ENCODE measurements at places on chromosomes 2 and 18. TPM values are rescaled to one million over a fixed set of nuclear protein-coding genes. Genes with fewer than 3 reads are reported as not detected.

DNA sequence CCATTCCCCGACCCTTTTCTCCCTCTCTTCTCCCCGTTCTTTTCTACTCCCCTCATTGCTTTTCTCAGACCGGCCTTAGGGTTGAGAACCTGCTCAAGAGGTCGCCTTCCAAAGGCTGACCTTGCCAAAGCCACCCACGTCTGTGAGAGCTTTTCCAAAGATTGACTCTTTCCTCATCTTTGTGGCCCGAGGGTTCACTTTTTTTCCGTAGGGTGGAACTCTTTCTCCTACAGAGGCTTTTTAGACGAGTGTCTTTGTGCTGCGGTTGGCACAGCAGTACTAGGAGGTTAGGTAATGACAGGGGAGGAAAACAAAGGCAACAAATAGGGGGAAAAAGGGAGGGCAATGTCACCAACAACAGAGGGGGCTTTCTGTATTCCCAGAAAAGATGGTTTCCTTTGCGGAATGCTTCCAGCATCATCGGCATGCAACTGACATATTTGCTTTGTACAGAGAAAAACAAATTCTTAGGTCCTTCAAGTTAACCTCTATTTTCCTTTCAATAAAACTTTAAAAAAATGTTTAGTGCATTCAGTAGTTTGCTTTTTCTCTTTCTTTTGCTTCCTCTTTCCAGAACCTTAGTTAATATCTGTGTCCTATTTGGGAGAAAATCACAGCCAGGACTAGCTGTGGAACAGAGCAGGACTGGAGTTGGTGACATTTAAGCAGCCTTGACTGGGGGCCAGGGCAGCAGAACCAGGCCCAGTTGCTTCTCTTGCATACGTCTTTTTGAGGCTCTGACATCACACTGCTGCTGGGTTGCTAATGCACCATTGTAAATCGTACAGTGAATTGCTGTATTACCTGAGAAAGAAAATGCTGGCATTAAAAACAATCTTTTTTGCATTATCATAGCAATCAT, 188.1 kb upstream of the FANCL start:
- DNase-seq = no peak

DNA sequence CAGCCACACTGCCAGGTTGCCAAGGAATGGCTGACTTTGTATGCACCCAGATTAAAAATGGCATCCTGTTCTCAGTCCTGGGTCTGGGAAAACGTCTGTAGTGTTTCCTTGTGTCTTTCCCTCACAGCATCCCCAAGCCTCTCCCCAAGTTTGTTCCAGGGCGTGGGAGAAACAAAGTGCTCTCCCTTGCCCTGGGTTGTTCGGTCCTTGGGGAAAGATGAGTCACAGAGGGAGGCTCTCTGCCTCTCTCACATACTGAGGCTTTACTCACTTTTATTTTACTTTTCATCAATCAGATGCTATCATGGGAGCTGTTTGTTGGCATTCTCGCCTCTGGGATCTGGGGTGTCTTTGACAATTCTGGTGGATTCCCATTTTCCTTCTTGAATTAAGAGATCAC, 492.3 kb downstream of the XIRP2 start:
- DNase-seq = no peak

- DNase-seq = no peak
These were observed 6.8 kb upstream of the GAL3ST2 start for GRCh38 chr2:241769819-241770184.

DNA sequence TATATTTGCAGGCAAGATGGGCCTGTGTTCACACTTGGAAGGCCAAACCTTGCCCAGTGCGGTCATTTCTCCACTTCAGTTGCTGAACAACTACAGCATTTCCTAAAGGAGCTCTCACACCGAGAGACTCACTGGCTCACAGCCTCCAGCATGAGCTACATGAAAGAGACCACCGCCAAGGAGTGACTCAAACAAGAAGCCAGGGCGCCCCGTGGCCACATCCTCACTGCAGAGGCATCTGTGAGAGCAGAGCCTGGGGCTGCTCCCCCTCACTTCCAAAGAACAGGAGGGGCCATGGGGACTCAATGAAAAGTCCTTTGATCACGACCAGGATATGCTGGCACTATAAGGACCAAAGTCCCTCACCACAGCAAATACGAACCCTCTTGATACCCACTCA, 50.0 kb downstream of the TMEM163 start:
- DNase-seq = no peak

GRCh38 chr2:199988151-199988550, 32.8 kb downstream of the MAIP1 start:
- DNase-seq = no peak

DNA sequence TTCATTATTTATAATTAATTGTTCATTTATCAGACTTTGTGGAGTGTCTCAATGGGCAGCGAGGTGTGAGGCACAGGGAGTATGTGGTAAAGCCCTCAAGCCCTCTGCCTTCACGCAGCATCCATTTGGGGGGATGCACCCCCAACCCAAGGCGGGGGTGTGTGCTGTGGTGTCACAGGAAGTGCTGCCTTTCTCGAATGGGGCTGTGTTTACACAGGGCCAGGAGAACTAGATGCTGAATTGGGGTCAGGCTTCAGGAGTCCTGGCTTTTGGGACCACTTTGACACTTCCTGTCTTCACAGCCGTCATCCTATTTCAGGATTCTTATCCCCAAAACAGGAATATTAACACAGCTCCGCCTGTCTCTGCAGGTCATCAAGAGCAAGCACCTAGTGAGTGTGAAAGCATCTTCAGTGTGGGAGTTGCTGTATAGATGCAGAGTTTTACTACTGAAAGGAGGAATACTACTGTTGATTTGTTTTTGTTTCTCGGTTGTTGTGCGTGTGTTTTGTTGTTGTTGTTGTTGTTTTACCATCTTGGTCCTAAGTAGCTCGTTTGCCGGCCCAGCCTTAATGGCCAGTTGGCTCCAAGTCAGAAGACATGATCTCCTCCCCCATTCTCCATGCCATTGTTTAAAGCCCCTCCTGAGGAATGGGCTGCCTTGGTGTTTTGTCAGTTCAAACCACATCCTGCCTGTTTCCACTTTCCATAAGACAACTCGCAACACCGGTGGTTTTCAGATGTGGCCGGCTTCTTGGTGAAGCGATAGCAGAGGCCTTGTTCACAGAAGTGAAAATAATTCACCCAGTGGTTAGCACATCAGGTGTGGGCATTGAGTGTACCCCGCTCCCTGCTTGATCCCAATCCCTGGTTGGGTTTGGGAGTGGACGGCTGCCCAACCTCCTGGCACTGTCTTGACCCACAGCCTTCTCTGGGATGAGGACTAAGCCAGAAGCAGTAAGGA, 221.3 kb downstream of the BCL2 start:
- DNase-seq = no peak

DNA sequence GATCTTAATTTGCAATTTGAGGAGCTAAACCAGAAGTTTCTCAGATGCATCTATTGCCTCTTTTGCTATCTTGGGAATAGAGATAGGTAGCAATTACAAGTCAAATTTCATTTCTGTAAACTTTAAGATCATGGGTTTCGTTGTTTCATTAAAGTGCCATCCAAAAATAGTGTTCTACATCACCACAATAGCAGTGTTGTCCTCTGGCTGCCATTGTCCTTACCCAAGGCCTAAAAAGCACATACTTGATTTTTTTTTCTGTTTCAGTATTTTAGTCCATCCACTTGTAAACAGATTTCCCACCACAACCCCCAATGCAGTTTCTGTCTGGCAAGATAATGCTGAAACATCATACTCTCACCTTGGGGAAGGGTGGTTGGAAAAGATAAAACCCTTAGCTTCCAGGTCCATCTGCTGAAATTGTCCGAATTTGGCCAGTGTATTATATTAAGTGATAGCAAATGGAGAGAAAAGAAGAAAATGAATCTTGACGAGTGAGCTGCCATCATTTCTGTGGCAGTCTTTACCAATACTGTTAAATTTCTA, 136.2 kb downstream of the LCLAT1 start:
- DNase-seq = no peak

- no peak for DNase-seq
These were observed 7.7 kb downstream of the TSHZ1 start for GRCh38 chr18:75218065-75218923.

DNA sequence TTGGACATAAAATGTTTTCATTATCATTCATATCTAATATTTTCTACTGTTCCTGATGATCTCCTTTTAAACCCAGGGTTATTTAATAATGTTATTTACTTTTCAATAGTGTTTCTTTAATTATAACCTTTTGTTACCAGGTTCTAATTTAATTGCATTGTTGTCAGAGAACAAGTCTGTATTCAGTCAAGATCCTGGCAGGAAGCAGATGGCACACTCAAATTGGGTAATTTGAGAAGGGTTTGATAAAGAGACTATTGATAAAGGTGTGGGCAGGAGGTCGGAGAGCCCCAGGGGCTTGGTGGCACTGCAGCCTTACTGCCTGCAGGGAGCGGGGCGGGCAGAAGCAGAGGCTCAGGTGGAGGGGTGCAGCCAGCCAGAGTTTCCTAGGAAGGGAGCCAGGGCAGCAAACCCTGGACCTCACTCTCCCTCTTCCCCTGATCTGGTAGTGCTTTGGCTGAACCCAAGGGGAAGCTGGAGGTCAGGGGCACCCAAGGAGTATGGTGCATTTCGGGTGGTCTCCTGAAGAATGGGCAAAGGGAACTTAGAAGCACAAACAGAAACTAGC, 2.3 kb upstream of the KIF1A start:
- no peak for DNase-seq

DNA sequence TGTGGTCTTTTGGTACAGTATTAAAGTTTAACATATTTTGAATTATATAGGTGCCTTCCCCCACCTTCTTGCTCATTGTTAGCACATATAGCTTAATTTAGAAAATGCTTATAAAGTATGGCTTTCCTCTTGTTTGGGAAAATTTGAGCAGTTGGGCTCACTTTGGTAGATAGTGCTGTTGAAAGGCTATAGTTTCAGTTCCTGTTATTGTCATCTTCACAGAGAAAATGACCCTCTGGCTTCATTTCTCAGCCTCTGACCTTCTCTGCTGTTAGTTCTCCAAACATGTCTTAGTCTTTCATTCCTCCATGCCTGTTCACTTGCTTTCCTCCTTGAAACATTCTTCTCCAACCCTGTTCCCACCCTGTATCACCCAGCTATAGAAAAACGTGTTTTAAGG, 200.6 kb downstream of the WDR7 start:
- DNase-seq = no peak

The LIMS4 gene
- not detected for total RNA-seq

The MC4R gene
- not detected for total RNA-seq

The SLC30A3 gene
- not detected for total RNA-seq

The KCNE4 gene
- 1.2 TPM for total RNA-seq

Data from right lobe of liver (tissue), 6 donors.